ENCODE measurements at places on chromosomes 6 and 20. TPM values are rescaled to one million over a fixed set of nuclear protein-coding genes. Genes with fewer than 3 reads are reported as not detected.

The SIRPG gene
- total RNA-seq = not detected

The HLA-G gene
- not detected for total RNA-seq

The CLPSL2 gene
- not detected for total RNA-seq

The FOXF2 gene
- 4.6 TPM for total RNA-seq

The ANKEF1 gene
- total RNA-seq = 0.72 TPM

The DSP gene
- 0.22 TPM for total RNA-seq

The CUL7 gene
- total RNA-seq = 53.2 TPM

The CASS4 gene
- total RNA-seq = under 0.01 TPM

The EYA2 gene
- total RNA-seq = 0.57 TPM

All from placental pericyte (primary cell).